Fibroblast of the aortic adventitia (primary cell): ENCODE measurements at places on chromosomes 1 and 21. TPM values are rescaled to one million over a fixed set of nuclear protein-coding genes. Genes with fewer than 3 reads are reported as not detected.

DNA sequence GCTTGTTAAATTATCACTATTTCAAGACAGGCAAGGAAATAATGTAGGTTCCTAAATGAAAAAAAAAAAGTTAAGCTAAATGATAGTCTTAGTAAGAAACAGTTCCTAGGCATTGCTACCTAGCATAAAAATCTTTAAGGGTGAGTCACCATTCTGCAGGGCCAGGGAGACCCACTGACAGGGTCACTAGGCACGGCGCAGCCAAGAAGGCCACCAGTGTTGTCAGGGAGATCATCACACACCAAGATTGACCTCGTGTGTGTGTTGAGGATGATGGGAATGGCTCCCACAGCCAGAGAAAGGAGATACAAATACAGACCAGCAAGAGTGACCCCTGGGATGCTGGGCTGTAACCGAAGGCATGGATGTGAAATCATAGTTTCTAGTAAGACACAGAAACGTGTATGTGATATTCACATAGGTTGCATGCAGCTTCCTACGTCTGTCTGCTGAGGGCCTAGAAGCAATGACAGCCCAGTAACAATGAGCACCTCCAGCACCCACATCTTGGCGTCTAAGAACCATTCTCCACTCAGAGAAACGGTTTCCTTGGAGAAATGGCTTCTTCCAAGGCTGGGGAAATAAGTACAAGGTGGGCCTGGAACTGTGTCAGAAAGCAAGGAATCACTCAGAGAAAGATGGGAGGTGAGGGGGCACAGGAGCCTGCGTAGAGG is 29.1 kb downstream of the RIPK4 start:
- DNase-seq = no peak

DNA sequence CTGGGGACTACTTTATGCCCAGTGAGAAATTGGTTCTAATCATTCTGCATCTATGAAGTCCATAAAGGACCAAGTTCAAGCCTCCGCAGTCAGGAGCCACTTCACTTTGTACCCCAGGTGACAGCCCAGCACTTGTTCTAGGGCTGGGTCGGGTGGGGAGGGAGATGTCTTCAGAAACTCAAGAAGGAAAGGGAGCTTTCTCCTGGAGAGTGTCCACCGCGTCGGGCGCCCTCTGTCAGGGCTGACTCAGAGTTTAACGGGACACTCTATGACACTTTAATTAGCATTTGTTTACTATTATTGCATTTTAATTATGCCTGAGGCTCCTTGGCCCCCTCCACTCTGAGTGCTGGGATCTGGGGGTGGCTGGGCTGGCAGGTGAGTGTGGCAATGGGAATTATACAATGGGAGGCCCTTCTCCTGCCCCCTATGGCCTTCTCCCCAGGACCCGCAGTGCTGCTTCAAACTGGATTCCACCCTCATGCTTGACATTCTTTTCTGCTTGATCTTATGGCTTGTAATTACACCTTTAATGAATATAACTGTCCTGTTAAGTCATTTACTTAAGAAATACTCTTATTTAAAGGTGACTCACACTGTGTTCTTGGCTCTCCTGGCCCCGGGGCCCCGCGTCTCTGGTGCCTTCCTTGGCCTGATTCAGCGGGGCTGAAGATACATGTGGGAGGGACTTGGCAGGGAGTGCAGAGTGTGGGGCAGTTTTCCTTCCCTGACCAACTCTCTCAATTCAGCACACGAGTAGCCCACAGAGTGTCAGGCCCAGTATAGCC is 136.6 kb downstream of the PLXNA2 start:
- DNase-seq = peak; percentile 67

GRCh38 chr1:46830665-46831322 is 31.9 kb downstream of the CYP4B1 start:
- no peak for DNase-seq

- no peak for DNase-seq
Observed at GRCh38 chr1:72693899-72694298, 411.6 kb upstream of the NEGR1 start.

- DNase-seq = peak; percentile 29
Observed at GRCh38 chr1:94329276-94329675, 88.9 kb upstream of the ABCD3 start.

GRCh38 chr21:32425628-32426027 is 13.1 kb downstream of the EVA1C start:
- no peak for DNase-seq

GRCh38 chr1:182054698-182055326 is 6.7 kb downstream of the ZNF648 start:
- DNase-seq = peak; percentile 9

DNA sequence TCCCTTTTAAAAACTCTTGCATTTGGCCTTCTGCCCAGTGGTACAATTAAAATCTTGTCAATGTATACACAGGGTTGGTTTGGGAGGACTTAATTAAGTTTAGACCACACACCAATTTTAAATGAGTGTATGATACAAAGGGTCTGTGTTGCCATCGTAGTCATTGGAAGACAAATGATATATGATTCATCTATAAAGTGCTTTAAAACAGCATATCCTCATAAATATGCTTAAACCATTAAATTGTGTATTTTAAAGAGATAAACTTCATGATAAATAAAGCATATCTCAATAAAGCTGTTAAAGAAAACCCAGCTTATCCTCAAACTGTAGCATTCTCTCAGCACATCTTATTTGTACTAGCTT is 69.5 kb downstream of the LUZP1 start:
- no peak for DNase-seq

- DNase-seq = no peak
Observed at GRCh38 chr1:110224240-110224995, 14.3 kb downstream of the KCNC4 start.

- no peak for DNase-seq
Observed at GRCh38 chr1:223645903-223646302, 19.6 kb downstream of the CAPN8 start.

DNA sequence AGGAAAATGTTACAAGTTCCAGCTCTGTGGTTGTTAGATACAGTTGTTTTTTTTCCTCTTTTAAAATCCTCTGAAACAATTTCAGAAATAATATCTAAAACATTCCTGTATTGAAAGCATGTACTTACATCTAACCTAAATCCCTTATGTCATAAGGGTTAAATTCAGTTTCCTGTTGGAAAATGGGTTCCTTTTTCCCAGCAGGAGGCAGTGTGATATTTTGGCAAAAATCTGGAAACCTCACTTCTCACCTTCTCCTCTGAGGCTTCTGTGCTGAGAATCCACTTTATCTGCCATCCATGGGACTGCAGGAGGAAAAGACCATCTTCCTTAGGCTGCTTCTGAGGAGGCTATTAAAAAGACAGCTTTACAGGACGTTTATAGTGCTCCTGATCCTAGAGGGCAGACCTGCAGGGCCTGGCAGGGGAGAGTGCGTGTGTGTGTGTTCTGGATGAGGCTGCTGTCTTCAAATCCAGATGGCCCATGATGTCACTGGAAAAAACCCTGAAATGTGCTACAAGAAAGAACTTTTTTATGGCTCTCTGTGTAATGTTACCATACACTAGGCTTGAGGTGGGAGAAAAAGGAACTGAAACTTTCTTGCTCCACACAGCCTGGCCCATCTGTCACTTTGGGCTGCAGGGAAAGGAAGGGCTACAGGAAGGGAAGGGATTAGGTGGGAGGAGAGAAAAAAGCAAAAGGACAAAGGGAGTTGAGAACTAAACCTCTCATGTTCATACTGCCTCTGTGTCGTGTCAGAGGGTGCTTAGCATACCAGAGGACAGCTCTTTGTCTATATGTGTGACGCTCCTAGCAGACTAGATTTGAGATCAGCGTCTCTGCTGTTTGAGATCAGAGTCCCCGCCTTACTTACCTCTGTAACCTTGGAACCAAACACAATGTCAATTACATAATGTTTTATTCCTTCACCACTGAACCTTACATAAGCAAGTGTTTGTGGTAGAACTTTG is 379.2 kb upstream of the SPAG17 start:
- no peak for DNase-seq

GRCh38 chr1:227280836-227281235 is 37.5 kb downstream of the CDC42BPA start:
- DNase-seq = no peak

DNA sequence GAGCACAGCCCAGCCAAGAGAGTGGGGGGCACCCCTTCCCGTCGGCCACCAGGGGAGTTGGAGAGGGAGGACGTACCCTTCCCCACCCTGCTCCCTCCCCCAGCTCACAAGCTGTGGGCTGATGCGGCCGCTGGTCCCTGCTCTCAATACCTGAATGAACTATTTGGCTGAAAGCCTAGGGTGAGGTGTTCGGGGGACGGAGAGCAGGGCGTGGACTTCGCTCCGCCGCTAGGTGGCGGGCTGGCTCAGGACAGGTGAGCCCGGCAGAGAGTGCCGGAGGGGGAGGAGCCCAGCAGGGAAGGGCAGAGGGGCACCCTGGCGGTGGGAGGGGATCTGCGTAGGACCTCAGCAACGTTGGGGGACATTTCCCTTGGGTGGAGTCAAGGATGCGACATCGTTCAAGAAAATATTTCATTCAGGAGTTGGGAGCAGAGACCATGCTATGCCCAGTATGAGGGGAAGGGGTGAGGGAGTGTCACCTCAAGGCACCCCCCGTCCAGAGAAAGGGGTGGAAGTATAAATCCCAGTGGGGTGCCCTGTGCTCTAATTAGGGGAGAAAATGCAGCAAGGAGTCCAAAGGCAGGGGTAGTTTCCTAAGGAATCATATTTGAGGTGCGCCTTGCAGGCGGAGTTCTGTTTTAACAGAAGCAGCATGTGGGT is 12.0 kb upstream of the RHBG start:
- no peak for DNase-seq

- DNase-seq = no peak
Observed at GRCh38 chr1:233664253-233664652, 50.3 kb downstream of the KCNK1 start.

DNA sequence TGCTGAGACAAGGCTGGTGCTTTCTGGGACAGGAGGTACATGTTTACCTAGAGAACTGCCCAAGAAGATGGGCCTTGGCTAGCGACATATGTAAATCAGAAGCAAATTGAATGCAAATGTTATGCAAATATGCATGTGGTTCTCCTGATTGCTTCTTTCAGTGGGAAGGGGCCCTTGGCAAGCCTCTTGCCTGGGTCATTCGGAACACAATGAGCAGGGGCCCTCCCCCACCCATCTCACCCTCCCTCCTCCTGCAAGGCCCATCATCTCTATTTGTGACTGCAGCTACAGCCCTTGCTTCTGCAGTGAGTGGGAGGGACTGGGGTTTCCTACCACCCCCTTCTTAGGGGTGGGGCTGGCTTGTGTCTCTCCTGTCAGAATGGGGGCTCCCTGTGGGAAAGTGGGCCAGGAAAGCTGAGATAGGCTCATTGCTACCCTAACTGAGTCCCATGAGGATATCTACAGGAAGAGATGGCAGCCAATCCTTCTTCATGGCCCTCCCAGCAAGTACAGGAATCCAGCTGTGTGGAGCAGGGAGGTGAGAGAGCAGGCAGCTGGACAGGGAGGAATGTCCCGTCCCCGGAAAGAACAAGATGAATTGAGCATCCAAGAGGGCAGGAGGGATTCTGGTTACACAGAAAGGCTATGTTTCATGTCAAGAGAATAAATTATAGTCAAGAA is 31.0 kb downstream of the FOXD2 start:
- DNase-seq = peak; percentile 33

GRCh38 chr1:100053119-100053518 is 79.6 kb downstream of the SASS6 start:
- no peak for DNase-seq

DNA sequence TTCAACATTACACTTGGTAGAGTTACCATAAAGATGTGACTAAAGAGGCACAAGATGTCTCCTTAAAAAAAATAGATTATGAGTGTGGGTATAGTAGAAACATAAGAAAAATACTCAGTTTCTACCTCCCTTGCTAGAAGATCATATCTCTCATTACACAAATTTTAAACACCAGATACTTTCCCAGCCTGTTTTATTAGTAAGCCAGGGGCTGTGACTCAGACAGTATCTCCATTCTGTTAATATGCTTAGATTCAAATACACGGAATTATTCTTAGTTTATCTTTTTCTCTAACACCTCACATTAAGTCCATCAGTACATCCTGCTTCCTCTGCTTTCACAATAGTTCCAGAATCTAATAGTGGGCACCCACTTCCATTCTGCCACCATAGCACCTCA is 561.8 kb upstream of the ADAMTS5 start:
- no peak for DNase-seq

GRCh38 chr1:174968750-174969244 is 30.9 kb upstream of the CACYBP start:
- peak; percentile 46 for DNase-seq

DNA sequence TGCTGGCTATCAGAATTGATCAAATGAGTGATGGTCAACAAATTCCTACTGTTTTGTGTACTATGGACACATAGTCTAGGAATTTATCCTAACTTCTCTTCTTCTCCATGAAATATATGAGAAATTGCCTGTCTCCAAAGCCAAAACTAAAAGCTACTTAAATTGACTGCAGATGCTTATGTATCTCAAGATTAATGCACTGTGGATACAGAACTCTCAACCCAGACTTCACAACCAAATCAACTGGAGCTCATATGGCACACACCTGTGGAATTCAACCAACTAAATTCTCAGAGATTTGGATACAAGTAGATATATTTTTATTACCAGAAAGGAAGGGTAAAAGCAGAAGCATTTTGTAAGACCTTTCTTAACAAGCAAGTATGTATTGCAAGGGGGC is 566.1 kb downstream of the LTN1 start:
- no peak for DNase-seq

GRCh38 chr1:203860396-203861025 is 888 bp upstream of the SNRPE start:
- peak; percentile 61 for DNase-seq

DNA sequence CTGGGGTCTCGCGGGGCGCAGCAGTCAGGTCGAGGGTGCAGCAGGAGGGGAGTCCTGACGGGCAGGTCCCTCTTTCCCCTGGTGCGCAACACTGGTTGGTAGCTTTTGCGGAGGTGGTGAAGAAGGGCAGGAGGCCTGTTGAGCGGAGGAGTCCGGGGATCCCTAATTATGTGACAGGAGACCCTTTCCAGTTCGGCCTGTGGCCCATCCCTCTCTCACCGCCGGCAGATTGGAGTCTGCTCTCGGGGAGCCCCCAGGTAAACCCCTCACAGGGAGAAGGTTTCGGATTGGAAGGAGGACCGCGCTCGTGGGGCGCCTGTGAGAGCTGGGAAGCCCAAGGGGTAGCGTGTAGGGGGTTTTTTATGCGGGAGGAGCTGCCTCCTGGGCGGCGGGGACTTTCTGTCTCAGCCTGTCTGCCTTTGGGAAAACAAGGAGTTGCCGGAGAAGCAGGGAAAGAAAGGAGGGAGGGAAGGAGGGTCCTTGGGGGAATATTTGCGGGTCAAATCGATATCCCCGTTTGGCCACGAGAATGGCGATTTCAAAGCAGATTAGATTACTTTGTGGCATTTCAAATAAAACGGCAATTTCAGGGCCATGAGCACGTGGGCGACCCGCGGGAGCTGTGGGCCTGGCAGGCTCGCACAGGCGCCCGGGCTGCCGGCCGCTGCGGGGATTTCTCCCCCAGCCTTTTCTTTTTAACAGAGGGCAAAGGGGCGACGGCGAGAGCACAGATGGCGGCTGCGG is 9.5 kb downstream of the SIM2 start:
- DNase-seq = no peak

GRCh38 chr1:203156280-203156679 is 19.3 kb downstream of the MYBPH start:
- no peak for DNase-seq

DMRTA2 gene
- total RNA-seq = 0.18 TPM in 1 of 2 replicates, not detected in the other

HOOK1 gene
- under 0.01 TPM in 1 of 2 replicates, not detected in the other for total RNA-seq

MAN1C1 gene
- 6.6 and 32.0 TPM in 2 replicates for total RNA-seq

WNT3A gene
- total RNA-seq = not detected in 2 replicates

HPDL gene
- 1.1 and 1.4 TPM in 2 replicates for total RNA-seq

IVL gene
- total RNA-seq = not detected in 2 replicates

SPRR3 gene
- not detected in 2 replicates for total RNA-seq

ATP5PB gene
- 301 and 327 TPM in 2 replicates for total RNA-seq

TTC39A gene
- total RNA-seq = 0.25 and 2.0 TPM in 2 replicates
